ENCODE measurements at places on chromosomes 2 and 18. TPM values are rescaled to one million over a fixed set of nuclear protein-coding genes. Genes with fewer than 3 reads are reported as not detected.

- H3K27me3 ChIP-seq: no peaks in the 10 kb centered on the region
- H3K4me3 ChIP-seq: no peak overlapping the region
- H3K36me3 ChIP-seq: no peaks in the 10 kb centered on the region
- DNase-seq: no peak
- H3K4me1 ChIP-seq: no peaks in the 10 kb centered on the region
Measured at GRCh38 chr18:57027190-57027708, 119.6 kb upstream of the BOD1L2 start.

GRCh38 chr2:150878356-150878755, 383.3 kb downstream of the RBM43 start:
- DNase-seq: peak; percentile 28
- H3K4me1 ChIP-seq: no peaks in the 10 kb centered on the region
- H3K36me3 ChIP-seq: no peaks in the 10 kb centered on the region

- peaks cover 14% of the 10 kb centered on the region for H3K4me1 ChIP-seq
- H3K27ac ChIP-seq: no peak overlapping the region
- no peaks in the 10 kb centered on the region for H3K27me3 ChIP-seq
- no peaks in the 10 kb centered on the region for H3K36me3 ChIP-seq
- H3K4me3 ChIP-seq: no peak overlapping the region
Measured at GRCh38 chr18:49699303-49699702, 114.0 kb downstream of the ACAA2 start.

DNA sequence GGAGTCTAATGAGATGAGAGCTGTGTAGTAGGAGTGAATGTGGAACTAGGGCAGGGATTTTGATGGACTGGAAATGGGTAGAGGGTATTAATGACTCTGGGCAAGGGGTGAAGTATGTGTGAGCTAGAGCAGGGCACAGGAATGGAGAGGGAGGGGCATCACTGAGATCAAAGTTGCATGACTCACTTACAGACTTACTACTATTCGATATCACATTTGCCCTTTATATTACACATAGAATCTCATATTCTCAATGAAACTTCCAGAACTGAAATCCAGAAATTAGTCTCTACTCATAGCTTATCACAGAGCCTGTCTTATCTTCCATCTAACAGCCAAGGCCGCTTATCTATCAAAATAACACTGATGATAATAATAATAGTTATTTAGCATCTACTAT, 20.0 kb upstream of the ITGB6 start:
- H3K36me3 ChIP-seq: no peaks in the 10 kb centered on the region
- no peak overlapping the region for H3K4me3 ChIP-seq
- DNase-seq: no peak

GRCh38 chr2:102296449-102296848, 14.9 kb upstream of the IL1RL1 start:
- no peaks in the 10 kb centered on the region for H3K36me3 ChIP-seq
- no peaks in the 10 kb centered on the region for H3K4me1 ChIP-seq
- H3K27ac ChIP-seq: no peak overlapping the region
- no peak for DNase-seq
- H3K27me3 ChIP-seq: peaks cover 9% of the 10 kb centered on the region
- H3K4me3 ChIP-seq: no peak overlapping the region

DNA sequence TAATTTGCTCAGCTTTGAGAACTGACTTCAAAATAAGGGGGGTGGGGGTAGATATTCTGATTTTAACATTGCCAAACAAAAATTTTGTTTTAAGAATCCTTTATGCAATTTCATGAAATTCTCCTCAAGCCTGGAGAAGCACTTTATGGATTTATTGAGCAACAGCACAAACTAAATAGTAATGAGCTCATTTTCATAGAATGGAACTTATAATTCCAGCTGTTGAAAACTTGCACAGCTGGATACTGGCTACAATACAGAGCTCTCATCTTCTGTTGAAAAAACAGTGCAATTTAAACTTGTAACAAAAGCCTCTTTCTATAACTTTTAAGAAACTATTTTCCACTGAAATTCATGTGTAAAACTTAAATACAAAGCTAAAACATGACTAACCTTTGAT, 137.6 kb upstream of the FN1 start:
- no peaks in the 10 kb centered on the region for H3K4me1 ChIP-seq
- no peak overlapping the region for H3K4me3 ChIP-seq
- no peaks in the 10 kb centered on the region for H3K36me3 ChIP-seq
- DNase-seq: no peak

GRCh38 chr2:19580830-19581229, 222.4 kb upstream of the OSR1 start:
- no peak overlapping the region for H3K27ac ChIP-seq
- no peaks in the 10 kb centered on the region for H3K27me3 ChIP-seq
- H3K4me1 ChIP-seq: peaks cover 15% of the 10 kb centered on the region

DNA sequence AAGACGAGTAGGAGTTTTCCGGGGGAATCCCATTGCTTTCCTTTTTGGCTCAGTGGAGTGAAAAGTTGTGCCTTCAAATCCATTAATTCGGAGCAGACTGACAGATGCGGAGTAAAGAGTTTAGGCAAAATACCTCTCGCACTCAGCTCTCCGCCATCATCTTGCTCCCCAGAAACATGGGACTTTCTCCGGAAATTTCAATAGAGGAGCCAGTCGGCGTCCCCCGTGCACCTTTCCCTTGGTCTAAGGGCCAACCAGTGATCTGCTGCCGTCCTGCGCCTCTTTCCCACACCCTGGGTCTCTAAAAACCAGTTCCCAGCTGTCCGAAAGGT, 318 bp downstream of the TYW5 start:
- no peaks in the 10 kb centered on the region for H3K27me3 ChIP-seq
- H3K4me1 ChIP-seq: peaks cover 7% of the 10 kb centered on the region
- peak overlapping the region; percentile 84 for H3K4me3 ChIP-seq

- H3K27ac ChIP-seq: no peak overlapping the region
- no peak for DNase-seq
- no peaks in the 10 kb centered on the region for H3K4me1 ChIP-seq
Measured at GRCh38 chr2:143063612-143064200, 65.5 kb upstream of the ARHGAP15 start.

GRCh38 chr2:101256316-101256715, 3.6 kb downstream of the CNOT11 start:
- H3K4me1 ChIP-seq: peaks cover 15% of the 10 kb centered on the region
- DNase-seq: no peak
- no peaks in the 10 kb centered on the region for H3K27me3 ChIP-seq
- H3K36me3 ChIP-seq: no peaks in the 10 kb centered on the region
- H3K4me3 ChIP-seq: no peak overlapping the region

Gene FAP
- total RNA-seq: 1.3 TPM

Gene LIMS4
- total RNA-seq: 1.3 TPM

Gene OSR1
- total RNA-seq: 0.31 TPM

Gene COL5A2
- 580 TPM for total RNA-seq

Gene ASAP2
- 47.2 TPM for total RNA-seq

Gene ZSWIM2
- not detected for total RNA-seq

Gene SS18
- 113 TPM for total RNA-seq

Gene ZNF396
- total RNA-seq: 1.4 TPM

All from astrocyte (in vitro differentiated cells and primary cell).